ENCODE measurements at places on chromosomes 6 and 20.

- peak; percentile 68 for DNase-seq
These were observed 89.7 kb downstream of the INSM1 start for GRCh38 chr20:20457392-20458126.

DNA sequence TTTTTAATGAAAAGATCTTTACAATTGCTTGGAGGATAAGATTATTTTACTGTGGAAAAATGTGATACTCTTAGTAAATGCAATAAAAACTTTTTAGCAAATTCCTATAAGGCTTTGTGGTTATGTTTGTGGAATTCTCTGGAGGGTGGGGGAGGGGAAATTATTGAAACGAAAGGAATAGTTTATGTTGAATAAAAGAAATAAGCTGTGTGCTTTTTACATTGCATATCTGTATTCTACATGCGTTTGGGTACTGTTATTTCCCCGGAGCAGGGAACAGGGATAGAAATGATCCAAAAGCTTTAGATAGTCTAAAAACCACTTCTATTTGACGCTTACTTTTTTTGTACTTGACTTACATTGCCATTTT, 143.8 kb downstream of the SLC16A10 start:
- DNase-seq, result no peak

GRCh38 chr6:137495703-137496336, 1.6 kb upstream of the OLIG3 start:
- DNase-seq, result no peak

DNA sequence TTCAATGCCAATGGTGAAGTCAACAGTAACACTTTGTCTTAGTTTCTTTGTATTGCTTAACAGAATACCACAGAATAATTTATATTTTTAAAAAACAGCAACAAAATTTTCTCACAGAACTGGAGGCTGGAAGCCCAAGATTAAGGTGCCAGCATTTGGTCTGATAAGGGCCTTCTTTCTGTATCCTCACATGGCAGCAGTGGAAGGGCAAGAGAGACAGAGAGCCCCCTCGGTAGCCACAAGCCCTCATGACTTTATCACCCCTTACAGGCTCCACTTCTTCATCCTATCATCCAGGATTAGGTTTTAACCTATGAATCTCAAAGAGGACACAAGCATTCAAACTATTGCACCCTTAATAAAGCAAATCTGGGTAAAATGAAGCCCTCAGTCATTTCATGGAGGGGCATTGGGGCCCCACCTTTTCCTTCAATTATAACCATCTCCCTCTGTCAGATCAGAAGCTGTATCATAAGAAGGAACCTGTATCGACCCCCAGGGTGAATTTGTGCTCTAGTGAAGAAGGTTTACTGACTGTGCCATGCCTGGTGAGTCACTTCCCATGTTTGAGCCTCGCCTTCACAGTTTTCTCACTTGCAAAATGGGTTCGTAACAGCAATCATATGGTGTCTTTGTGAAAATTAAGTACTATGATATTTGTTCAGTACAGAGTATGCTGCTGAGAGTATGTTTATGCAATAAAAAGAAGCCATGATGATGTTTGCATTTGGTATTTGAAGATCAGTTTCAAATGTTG, 178.2 kb downstream of the LRFN2 start:
- DNase-seq, result no peak

DNA sequence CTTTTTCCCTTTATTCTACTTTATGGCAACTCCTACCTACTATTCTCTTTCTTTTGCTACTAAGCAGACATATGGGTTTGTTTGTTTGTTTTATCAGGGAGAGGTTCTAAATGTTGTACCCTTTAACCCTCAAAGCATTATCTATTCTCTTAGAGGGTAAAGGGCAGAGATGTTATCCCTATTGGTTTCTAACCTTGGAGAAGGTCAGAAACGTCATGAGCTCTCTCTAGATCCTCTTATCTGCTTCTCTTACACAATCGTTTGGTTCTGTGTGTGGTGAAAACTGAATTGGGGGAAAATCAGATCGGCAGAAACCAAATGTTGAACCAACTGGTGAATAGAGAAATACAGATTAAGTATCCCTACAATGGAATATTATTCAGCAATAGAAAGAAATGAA, 6.4 kb upstream of the MPC1 start:
- DNase-seq, result no peak

DNA sequence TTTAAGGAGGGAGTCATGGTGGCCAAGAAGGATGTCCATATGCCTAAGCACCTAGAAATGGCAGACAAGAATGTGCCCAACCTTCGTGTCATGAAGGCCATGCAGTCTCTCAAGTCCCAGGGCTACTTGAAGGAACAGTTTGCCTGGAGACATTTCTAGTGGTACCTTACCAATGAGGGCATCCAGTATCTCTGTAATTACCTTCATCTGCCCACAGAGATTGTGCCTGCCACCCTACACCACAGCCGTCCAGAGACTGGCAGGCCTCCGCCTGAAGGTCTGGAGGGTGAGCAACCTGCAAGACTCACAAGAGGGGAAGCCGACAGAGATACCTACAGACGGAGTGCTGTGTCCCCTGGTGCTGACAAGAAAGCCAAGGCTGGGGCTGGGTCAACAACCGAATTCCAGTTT, 115.0 kb downstream of the HFE start:
- no peak for DNase-seq

DNA sequence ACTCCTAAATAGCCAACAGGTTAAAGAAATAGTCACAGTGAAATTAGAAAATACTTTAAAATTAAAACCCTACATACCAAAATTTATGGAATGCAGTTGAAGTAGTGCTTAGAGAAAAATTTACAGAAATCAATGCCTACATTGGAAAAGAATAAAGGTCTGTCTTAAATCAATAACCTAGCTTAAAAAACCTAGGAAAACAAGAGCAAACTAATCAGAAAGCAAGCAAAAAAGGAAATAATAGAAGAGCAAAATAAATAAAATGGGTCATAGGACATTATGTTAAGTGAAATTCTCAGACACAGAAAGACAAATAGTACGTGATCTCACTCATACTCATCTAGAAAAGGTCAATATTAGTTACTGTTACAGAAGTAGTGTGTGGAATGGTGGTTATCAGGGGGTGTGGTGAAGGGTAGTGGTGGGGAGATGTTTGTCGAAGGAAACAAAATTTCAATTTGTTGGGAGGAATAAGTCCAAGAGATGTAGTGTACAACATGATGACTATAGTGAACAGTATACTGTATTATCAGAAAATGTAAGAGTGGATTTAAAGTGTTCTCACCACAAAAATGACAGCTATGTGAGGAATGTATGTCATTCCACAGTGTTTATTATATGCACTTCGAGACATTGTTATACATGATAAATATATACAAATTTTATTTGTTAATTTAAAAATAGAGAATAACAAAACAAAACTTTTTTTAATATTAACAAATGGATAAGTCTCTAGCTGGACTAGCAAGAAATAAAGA, 423.6 kb downstream of the CDH26 start:
- DNase-seq, result no peak

DNA sequence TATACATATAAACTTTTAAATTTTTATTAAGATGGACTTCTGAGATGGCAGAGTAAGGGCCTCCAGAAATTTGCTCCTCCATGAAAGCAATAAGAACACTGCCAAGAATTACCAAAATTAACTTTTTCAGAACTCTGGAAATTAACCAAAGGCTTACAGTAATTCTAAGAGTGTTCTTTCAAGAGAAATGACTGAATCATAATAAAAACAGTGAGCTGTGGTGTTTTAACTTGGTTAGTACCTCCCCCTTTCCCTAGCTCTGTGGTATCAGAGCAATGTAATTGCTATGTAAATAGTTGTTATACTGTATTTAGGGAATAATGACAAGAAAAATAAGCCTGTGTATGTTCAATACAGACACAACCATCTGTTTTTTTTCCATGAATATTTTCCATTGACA, 19.0 kb downstream of the HECA start:
- peak; percentile 82 for DNase-seq

- DNase-seq, result peak; percentile 36
These were observed 19.2 kb downstream of the MRPS18A start for GRCh38 chr6:43668151-43669028.

DNA sequence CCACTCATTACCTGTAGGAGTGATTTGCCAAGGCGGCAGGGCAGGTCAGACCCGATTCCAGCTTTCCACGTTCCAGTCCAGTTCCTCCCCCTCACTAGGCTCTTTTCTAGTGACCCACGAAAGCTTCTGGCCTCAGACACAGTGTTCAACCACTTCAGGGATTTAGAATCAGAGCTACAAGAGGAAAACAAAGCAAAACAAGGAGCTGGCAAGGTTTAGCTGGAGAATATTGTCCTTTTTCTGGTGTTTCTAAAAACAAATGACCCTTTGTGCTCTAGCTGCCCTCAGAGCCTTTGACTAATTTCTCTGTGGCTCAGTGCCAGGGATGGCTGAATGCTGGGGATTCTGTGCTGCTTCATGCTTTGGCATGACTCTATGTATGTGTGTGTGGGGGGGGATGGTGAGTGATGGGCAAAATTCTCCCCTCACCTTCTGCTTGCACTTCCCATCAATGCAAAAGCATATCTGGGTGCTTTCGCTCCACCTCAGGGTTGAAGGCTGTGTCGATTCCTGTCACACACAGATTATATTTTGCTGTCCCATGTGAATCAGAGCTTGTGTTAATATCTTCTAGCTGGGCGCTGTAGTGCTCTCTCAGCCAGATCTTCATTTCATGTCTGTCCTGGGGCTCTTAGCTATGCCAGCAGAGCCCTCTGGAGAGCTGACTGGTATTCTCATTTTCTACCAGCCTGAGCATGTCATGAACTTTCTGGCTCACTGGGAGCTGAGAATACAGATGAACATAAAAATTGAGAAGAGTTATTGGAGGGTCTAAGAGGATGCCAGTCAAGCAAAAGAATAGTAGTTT, 19.3 kb upstream of the NEDD9 start:
- peak; percentile 64 for DNase-seq

- DNase-seq, result no peak
These were observed 101.3 kb downstream of the IYD start for GRCh38 chr6:150470131-150470530.

- no peak for DNase-seq
These were observed 46.1 kb upstream of the JAG1 start for GRCh38 chr20:10719740-10720385.

GRCh38 chr6:79946272-79947190, 822 bp downstream of the ELOVL4 start:
- DNase-seq, result peak; percentile 35

DNA sequence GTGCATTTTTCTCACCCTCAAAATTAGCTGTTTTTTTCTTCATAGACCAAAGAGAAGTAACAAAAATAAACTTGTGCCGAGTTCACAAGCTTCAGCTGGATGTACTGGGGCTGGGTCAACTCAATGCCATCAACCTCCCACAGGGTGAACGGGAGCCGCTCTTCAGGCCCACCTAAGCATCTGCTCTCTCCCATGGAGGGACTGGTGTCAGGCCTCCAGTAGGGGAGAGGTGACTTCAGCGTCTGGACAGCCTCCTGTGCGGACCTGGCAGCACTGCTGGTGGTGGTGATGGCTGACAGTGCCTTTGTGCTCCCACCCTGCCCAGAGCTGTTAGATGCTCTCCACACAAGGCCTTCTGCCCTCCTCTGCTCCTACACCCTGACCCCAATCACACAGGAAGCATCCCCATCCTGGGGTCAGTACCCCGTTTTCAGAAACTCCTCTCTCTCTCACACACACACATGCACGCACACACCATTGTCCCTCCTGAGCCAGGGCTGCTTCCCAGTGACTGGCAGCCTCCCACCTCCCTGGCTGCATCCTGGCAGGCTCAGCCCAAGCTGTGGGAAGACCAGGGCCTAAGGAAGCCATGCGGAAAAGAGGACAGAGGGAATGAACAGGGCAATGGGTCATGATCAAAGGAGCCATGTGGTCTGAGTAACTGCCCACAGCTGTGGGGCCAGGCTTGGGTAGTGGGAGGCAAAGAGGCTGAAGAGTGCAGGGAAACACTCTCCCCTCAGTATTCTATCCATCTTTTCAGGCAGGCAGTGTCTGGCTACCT, 17.7 kb downstream of the CST8 start:
- DNase-seq, result no peak

GRCh38 chr6:143090314-143091044, 29.8 kb downstream of the AIG1 start:
- DNase-seq, result no peak

- peak; percentile 99 for DNase-seq
These were observed 10.3 kb downstream of the KIF25 start for GRCh38 chr6:168007592-168008338.

DNA sequence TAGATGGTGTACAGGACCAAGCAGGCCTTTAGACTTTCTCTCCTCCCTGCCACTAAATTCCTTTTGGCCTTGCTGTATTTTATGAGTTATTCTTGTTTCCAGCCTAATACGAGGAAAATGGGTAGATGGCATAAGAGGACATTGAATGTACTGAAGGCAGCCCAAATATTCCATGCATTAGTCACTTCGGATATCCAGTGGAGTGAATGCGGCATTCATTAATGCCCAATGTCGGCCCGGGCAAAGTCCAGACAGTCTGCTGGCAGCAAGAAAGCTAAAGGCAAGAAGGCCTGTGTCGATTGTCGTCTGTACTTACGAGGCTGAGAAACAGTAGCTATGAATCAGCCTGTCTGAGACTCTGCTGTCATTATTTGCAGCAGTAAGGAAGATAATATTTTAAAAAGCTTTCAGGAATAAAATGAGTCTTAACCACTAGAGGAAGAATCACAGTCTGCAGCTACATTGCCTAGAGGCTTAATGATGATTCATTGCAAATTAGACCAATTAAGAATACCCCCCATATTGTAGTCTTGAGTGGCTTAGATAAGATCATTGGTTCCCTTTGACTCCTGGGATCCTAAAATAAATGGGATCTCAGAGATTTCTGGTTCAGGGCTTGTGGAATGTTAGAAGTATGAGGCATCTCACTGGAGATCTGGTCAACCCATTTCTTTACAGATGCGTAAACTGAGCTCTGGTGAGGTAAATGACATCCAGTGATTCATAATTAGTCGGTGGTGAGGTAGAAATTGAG, 534.1 kb upstream of the JAG1 start:
- DNase-seq, result peak; percentile 44

- DNase-seq, result no peak
These were observed 71.2 kb downstream of the CDS2 start for GRCh38 chr20:5197847-5198650.

DNA sequence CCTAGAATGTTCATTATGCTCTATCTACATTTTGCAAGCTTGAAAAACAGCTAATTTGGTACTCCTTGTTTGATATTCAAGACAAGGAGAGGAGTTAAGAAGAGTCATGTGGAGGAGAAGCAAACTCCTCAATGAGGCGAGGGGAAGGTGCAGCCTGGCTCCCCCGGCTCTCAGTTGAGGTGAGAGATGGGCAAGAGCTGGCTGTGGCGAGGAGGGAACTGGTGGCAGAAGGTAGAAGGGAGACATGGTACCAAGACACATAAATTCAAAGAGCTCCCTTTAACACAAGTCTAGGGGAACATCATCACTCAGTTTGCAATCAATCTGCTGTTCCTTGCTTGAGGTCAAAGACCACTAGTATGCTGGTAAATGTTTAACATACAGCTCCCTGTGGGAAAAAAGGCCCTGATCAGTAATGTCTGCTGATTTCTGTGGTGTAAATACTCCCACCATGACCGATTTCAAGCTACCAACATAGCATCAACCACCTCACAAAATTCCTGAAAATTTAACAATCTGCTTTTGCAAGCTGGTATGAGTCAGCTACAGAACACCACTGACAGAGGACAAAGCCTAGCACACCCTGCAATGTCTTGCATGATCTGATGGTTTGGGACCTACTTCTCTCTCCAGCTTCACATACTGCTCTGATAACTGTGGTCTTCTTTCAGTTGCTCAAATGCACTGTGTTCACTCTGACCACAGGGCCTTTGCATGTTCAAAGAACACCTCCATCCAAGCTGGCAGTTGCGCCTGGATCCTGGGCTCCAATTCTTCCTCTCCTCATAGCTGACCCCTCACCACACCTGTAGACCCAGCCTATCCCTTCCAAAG, 516.3 kb upstream of the CHD6 start:
- no peak for DNase-seq

- DNase-seq, result peak; percentile 82
These were observed 43.0 kb upstream of the TMEM200A start for GRCh38 chr6:130322673-130323268.

- DNase-seq, result no peak
These were observed 185.0 kb upstream of the SGK1 start for GRCh38 chr6:134502614-134503549.

All from IMR-90 (cell line).